RWPE2 (cell line): ENCODE measurements at places on chromosomes 6 and 20.

- no peak for DNase-seq
These were observed 246.0 kb upstream of the FLRT3 start for GRCh38 chr20:14583413-14583812.

GRCh38 chr6:10146715-10147451 is 268.0 kb downstream of the TFAP2A start:
- no peak for DNase-seq

GRCh38 chr6:155232848-155233247 is 31.0 kb upstream of the CLDN20 start:
- no peak for DNase-seq

GRCh38 chr20:44768256-44768655 is 22.6 kb downstream of the KCNK15 start:
- peak; percentile 75 for DNase-seq

GRCh38 chr6:63745784-63746183 is 110.2 kb downstream of the PHF3 start:
- DNase-seq, result no peak

GRCh38 chr6:45637611-45638257 is 260.0 kb upstream of the SUPT3H start:
- no peak for DNase-seq

DNA sequence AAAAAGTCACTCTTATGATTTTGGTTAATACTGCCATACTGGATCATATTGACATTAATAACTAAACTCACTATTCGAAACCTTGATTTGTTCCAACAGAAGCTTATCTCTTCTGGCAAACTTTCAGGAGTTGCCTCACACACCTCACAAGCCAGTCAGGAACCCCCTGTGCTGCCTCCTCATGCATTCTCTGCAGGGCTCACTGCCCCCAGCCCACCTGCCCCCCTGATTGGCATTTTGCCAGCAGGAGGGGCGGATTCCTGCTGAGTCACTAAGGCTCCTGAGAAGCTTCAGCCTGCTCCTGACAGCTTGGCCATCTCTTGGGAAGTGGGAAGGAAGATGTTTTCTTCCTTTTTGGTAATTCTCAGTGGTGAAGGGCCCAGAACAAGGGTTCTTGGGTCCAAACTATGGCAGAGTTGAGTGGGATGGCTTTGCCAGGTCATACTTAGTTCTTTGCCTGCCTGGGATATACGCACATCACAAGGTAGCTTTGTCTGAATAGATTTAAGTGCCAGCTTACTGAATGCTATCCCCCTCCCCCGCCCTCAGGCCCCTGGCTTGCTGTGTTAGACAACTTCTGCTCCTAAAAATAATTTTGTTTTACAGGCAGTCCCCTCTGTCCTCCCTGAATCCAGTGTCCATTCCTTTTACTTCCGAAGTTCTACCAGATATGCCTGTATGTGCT is 31.4 kb downstream of the SLC35F1 start:
- no peak for DNase-seq

GRCh38 chr20:42795111-42795695 is 394.5 kb downstream of the PTPRT start:
- no peak for DNase-seq

- DNase-seq, result peak; percentile 79
These were observed 2.8 kb downstream of the SLC12A5 start for GRCh38 chr20:46031701-46032254.

- DNase-seq, result no peak
These were observed 45.6 kb upstream of the SGK1 start for GRCh38 chr6:134363323-134364039.

DNA sequence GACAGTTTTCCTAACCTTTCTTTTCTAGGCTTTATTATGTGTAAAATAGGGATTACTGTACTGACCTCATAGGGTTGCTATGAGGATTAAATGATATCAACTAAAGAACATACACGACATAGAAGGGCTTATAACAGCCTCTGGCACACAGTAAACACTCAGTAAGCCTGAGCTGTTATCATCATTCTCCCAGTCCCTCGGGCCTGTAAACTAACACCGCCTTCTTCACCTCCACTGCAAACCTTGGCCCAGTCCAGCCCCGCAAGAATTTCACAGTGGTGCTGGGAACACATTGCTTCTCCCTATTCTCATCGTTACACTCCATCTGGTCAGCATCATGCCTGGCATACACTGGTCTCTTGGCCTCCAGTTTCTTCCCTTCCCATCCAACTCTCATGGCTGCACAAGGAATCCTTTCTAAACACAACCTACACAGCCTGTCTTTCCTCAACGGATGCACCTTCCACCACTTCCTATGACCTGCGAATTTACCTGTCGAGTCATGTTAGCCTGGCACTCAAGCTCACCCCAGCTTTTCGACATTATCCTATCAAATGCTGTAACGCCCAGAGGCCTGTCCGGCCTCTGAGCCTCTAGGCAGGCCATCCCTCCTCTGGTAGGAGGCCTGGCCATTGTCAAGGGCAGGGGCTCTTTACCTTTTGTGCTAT is 92.1 kb downstream of the FYN start:
- no peak for DNase-seq

DNA sequence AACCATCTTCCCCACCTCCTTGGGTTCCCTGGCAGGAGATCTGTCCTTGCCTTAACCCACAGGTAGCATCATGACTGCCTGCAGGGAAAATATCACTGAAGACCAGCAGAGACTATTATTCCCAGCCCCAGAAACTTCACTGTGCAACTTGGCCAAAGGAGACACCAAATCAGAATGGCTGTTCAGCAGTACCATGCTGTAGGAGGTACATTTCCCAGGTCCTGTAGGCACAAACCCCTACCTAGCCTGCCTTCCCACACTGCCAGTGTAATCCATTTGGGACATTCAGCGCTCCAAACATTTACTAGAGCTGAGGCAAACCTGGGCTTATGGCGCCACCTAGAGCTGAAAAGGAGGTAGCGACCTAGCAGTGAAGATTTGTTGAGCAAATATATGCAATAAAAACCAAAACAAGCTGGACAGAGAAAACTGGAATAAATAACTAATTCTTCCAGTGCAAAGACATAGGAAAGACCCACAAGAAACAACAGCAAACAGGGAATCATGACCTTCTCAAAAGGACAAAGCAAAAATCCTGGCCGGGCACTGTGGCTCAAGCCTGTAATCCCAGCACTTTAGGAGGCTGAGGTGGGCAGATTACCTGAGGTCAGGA is 60.3 kb downstream of the VTA1 start:
- DNase-seq, result no peak

DNA sequence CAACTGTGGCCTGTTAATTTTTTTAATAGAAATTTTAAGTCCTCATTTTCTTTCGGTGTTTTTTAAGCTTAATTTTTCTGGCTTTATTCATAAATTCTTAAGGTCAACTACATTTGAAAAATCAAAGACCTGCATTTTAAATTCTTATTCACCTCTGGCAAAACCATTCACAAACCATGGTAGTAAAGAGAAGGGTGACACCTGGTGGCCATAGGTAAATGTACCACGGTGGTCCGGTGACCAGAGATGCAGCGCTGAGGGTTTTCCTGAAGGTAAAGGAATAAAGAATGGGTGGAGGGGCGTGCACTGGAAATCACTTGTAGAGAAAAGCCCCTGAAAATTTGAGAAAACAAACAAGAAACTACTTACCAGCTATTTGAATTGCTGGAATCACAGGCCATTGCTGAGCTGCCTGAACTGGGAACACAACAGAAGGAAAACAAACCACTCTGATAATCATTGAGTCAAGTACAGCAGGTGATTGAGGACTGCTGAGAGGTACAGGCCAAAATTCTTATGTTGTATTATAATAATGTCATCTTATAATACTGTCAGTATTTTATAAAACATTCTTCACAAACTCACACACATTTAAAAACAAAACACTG is 10.1 kb downstream of the HFE start:
- no peak for DNase-seq

DNA sequence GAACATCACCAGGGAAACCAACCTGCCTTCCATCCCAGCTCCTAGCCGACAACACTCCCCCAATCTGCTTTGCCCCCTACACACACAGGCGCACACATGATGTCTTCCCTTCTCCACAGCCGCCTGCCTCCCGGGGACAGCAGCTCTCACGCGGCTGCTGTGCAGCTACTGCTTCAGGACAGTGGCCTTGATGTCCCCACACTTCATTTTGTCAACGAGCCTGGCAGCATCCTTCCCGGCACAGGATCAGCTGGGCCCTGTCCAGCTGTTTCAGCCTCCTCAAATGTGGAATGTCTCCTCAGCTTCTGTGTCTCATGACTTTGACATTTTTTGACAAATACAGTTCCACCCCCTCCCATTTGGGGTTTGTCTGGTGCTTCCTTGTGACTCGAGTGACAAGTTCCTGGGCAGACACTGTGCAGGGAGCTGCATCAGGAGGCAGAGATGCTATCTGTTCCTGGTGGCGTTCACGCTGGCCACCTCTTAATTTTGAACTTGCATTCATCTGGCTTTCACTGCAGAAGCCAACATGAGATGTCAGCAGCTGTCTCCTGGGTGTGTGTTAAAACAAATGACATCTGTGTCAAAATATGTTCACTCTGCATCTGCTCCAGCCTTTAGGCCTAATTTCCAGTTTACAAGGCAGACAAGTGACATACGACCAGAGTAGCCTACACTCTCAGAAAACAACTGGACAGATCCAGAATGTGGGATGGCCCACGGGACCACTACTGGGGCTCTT is 57.2 kb downstream of the GINS1 start:
- peak; percentile 29 for DNase-seq

GRCh38 chr6:81683912-81684311 is 68.6 kb downstream of the TENT5A start:
- no peak for DNase-seq

DNA sequence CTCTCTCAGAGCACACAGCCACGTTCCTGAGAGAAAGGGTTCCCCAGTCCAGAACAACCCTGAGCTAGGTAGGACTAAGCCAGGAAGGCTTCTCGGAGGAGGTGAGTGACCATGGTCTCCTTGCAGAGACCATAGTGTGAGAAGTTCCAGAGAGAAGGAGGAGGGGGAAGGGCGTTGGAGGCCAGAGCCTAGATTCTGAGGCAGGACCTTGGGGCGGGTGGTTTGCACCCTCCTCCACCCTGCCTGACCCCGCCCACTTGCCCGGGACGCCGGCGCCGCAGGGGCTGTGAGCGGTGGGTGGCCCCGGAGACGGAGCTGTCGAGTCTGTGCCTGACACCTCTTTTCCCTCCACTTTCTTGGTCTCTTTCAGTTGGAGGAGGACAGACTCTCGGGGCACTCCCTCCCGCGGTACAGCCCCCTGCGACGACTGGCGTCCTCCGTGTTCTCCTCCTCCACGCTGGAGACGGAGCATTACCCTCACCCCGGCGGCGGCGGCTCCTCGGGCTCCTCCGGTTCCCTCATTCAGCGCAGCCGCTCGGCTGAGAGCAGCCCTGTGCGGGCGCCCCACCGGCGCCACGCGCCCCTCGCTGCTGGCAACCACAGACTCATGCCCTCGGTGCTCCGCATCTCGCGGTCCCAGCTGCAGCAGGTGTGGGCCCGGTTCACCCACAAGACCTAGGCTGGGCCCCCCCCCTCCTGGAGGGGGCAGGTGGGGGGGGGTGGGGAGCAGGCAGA is 26.2 kb downstream of the TTBK1 start:
- DNase-seq, result no peak

DNA sequence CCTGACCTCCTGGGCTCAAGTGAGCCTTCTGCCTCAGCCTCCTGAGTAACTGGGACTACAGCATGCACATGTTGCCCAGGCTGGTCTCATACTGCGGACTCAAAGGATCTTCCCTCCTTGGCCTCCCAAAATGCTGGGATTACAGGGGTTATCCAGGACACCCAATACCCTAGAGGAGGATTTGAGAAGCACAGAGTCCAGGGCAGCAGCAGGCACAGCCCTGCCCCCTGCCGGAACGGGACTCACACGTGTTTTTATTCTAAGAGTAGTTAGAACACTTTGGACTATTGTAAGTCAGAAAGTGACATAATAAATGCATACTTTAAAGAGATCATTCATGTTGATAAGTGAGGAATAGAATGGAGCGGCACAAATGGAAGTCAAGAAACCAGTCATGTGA is 80.2 kb downstream of the C6orf118 start:
- DNase-seq, result no peak

- DNase-seq, result no peak
These were observed 521.0 kb upstream of the ARID1B start for GRCh38 chr6:156256161-156256560.

- DNase-seq, result peak; percentile 79
These were observed 177.8 kb upstream of the ECI2 start for GRCh38 chr6:4313044-4313686.

DNA sequence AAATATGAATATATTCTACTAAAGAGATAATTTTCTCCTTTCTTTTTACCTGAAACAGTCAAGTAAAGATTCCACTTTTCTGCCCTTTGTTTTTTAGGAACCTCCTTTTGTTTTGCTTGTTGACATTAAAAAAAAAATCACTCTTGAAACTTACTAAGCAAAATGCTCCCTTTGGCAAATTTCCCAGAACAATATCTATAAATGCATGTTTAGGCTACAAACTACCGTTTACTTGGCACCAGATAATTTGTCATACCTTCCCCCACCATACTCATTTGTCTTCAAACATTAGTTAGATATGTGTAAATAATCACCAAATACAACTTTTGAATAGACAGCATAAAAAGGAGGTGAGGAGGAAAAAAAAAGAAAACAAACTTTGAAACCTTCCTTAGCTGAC is 604.7 kb downstream of the RFPL4B start:
- no peak for DNase-seq

DNA sequence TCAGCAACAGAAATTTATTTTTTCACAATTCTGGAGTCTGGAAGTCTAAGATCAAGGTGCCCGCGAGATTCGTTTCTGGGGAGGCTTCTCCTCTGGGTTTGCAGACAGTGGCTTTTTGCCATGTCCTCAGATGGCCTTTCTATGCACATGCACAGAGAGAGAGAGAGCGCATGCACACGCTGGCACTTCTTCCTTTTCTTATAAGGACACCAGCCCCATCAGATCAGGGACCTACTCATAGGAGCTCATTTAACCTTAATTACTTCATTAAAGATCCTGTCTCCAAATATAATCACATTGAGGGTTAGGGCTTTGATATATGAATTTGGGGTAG is 260.7 kb upstream of the PLCB4 start:
- no peak for DNase-seq

DNA sequence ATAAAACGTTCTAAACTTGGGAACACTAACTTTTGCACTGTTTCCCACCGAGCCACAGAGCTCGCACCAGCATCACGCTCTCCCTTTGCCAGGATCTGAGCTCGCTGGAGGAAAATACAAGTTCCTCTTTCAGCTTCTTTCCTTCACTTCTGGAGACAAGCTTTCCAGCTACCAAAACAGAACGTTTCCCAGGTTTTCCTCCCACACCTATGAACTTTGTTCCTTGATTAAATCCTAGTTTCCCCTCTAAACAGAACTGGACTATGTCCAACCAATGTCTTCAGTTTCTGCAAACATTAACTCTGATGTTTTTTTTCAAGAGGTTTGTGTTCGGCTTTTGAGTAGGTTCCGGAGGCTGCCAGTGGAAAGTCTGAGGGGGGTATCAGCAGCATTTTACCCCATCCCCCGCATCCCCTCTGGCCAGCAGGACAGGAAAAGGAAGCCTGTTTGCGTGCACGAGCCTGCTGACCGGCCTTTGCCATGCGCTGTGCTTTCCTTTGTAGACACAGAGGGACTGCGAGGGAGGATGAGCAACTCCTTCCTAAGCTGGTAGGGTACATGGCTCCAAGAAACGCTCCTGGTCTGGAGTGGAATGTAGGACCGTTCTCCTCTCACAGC is 135.5 kb downstream of the LY86 start:
- no peak for DNase-seq

GRCh38 chr6:44257025-44257752 is at the start of gene SLC35B2:
Gene SLC35B2 (minus strand): TSS chr6:44257528. CDS start chr6:44257410, 118 bp downstream.
- DNase-seq, result no peak
